ENCODE measurements at places on chromosomes 2 and 18.

DNA sequence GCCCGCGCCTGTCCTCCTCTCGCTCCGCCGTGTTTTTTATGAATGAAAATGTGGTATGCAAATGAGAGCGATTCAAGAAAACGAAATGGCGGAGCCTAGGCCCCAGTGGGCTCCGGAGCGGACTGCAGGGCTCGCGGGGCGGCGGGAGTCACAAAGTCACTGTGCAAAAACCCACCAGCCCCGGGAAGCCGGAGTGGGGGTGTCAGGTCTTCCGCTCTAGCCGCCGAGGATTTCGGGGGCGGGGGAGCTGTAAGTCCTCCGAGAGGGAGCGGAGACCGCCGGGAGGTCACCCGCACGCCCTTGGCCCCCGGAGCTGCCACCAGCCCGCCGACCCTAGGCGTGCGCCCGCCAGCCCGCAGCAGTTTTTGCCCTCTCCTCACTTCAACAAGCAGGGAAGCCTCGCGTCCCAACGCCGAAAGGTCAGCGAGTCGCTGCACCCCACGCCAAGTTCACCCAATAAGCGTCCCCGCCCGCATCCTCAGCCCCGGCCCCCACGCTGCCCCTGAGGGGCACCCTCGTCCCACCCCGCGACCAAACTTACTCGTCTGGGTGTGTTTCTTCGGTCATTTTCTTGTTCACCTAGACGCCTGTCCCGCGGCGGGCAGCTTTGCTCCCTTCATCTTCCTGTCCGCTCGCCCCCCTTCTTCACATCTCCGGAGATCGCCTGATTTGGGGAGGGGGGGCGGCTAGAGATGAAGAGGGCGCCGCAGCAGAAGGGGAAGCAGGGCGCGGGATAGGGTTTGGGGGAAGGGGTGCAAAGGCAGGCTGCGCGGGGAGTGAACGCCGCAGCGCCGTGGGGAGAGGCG is 775 bp downstream of the SPRED2 start:
- peak; percentile 52 for DNase-seq

- no peak for DNase-seq
Observed at GRCh38 chr2:233404222-233404621, 49.9 kb downstream of the DGKD start.

- no peak for DNase-seq
Observed at GRCh38 chr2:230757476-230757875, 44.8 kb downstream of the CAB39 start.

GRCh38 chr2:218002845-218003180 is at the start of gene TNS1:
Gene TNS1, minus strand, starts transcription at chr2:218002995. Its CDS starts 123 bp downstream, at chr2:218002872.
- peak; percentile 7 for DNase-seq

- no peak for DNase-seq
Observed at GRCh38 chr2:38740851-38741731, 10.1 kb downstream of the SRSF7 start.

GRCh38 chr2:144650907-144651306 is 131.0 kb upstream of the ZEB2 start:
- DNase-seq: no peak

- no peak for DNase-seq
Observed at GRCh38 chr2:176656776-176657140, 387.5 kb downstream of the MTX2 start.

DNA sequence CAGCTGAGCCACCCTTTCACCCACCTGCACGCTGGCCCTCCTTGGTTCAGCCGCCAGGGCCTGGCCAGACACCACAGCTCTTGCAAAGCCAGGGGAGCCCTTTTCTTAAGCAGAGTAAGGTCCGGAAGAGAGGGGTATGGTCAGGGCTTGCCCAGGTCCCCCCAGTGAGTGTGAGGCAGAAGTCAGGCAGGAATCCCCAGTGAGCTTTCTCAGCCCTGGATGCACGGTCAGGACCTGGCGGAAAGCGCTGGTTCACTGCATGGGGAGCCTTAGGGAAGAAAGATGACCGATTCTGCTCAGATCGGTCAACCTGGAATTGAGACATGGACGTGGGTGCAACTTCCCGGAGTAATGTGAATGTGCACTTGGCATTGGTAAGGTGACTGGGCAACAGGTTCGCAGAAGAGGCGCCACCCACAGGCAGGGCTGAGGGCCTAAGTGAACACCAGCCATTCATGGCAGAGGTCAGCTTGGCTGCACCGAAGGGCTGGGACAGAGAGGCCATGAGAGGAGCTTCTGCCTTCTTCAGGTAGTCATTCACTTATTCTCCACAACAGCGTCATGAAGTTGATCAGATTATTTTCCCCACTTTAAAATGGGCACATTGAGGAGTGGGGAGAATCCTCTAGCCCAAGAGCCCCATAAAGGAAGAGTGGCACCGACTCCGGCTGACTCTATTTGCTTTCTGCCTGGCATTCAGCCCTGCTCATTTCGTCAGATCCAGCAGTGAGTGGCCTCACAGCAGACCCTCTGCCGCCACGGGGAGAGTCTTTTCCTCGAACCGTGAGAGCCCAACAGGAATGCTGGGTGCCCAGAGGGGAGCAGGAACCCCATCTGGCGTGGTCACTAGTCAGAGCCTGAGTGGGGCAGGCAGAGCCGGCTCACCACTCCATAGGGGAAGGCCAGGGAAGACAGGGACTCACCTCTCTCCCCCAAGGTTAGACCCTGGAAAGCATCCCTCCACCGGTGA is 35.8 kb downstream of the SCTR start:
- no peak for DNase-seq

DNA sequence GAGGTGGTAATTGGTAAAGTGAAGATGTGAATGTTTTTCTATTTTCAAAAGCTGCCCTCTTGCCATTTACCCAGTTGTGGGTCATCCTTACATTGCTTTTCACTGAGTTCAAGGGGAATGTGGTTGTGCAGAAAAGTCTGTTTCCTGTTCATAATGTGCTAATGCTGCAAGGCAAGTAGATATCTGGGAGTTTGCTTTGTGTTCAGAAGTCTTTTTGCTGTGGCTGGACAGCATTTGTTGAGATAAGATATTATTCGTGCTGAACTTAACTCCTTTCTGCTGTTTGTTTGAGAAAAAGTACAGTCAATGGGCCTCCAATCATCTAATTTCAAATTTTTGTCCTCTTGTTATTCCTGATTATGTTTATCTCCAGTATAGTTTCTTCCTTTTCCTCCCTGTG is 263.2 kb downstream of the LTBP1 start:
- DNase-seq: no peak

- no peak for DNase-seq
Observed at GRCh38 chr2:161042990-161043625, 117.1 kb upstream of the TANK start.

DNA sequence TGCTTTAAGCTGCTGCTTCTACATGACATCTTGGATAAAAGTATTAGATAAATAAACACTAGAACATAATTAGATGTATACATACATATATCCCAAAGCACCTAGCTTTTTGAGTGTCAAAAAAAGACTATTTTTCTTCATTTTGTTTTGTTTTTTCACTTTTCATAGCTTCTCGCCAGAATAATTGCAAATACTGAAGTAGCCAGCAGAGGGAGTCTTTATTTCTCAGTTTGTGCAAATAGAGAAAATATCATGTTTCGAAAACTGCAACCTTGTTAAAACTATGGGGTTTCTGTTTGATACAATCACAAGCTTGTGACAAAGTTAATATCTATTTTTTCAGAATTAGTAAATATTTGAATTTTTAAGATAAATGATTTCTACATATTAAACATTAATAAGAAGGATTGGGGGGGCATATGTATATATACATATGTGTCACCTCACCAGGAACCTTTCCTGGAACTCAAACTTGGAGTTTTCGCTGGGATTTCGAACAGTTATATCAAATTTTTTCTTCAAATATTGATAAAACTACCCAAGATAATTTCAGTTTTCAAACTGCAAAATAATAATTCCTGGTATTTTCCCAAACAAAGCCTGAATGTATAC is 61.0 kb downstream of the GRB14 start:
- no peak for DNase-seq
